ENCODE measurements at places on chromosomes 13 and 19. TPM values are rescaled to one million over a fixed set of nuclear protein-coding genes. Genes with fewer than 3 reads are reported as not detected.
A peak's percentile ranks its signal among the peaks of the same experiment; 100 is the strongest.

MUC16 gene
- total RNA-seq: not detected

DNA sequence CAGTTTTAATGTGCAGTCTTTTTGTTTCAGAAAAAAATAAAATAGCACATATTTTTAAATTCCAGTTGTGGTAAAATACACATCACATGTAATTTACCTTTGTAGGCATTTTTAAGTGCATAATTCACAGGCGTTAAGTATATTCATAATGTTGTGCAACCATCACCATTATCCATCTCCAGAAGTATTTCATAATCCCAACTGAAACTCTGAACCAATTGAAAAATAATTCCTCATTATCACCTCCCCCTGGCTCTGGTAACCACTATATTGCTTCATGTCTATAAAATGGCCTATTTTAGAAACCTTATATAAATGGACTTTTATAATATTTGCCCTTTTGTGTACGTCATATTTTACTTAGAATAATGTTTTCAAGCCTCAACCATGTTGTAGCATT is 756.5 kb upstream of the KLHL1 start:
- DNase-seq: no peak

DNA sequence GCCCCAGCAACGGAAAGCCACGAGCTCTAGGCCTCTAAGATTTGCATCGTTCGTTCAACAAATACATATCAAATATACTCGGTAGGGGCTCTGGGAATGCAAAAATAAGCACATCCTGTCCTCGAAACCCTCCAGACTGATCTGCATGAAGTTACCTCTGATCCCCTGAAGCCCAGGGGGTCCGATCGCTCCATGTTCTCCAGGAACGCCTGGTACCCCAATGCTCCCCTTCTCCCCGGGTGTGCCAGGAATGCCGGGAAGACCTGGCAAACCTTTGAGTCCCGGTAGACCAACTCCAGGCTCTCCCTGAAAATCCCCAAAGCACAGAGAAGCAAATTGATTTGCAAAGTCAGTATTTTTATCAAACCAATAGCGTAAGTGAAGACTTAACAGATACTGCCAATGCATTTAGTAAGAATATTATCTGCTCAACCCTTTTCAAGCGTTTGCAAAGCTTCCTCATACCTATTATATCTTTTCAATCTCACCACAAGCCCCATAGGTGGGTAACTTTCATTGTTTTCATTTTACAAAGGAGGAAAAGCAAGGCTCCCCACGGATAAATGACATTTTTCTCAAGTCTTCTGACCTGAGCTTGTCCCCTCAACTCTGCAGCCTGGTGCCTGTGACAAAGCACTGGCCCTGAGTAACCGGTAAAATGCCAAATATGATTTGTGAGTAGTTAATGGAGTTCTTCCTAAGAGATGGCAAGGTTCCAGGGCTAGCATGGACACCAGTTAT is 127.7 kb downstream of the COL4A1 start:
- DNase-seq: no peak

GRCh38 chr13:21069561-21070004 is 8.2 kb upstream of the LATS2 start:
- DNase-seq: no peak

KIR3DL2 gene
- total RNA-seq: not detected

DNA sequence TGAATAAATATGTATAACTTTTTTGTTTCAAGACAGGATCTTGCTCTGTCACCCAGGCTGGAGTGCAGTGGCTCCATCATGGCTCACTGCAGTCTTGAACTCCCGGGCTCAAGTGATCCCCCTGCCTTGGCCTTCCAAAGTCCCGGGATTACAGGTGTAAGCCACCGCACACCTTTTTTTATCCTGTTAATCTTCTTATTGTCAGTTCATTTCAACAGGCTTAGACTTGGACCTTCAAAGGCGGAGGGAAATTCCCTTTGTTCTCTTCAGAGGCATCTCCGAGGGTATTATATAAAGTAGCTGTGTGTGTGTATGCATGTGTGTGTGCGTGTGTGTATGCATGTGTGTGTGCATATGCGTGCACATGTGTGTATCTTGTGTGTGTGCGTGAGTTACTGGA is 35.0 kb downstream of the SUGP2 start:
- no peak for DNase-seq

GRCh38 chr19:29537181-29537580 is 11.4 kb downstream of the VSTM2B start:
- no peak for DNase-seq

GRCh38 chr13:40994581-40995230 is 24.4 kb downstream of the ELF1 start:
- DNase-seq: no peak

MAP4K1 gene
- total RNA-seq: not detected

RGS9BP gene
- 0.89 TPM for total RNA-seq

- DNase-seq: no peak
Measured at GRCh38 chr19:43738780-43739211, 16.0 kb downstream of the SMG9 start.

DNA sequence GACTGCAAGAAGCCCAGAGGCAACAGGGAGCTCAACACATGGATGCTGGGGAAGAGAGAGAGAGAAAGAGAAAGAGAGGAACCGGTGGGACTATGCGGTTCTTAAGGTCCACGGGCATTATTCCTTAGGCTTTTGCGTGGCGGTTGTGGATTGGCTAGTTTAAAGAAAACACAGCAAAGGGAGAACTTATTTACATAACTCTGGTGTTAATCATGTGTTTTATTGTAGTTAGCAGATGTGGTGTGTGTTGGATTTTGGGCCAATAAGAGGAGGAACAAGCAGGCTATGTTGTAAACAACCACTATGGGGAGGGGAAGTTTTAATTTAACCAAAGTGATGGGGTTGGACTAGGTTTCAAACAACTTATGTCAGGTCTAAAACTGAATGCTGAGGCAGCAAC is 275.3 kb upstream of the KLF12 start:
- no peak for DNase-seq

TMEM272 gene
- total RNA-seq: not detected

DNA sequence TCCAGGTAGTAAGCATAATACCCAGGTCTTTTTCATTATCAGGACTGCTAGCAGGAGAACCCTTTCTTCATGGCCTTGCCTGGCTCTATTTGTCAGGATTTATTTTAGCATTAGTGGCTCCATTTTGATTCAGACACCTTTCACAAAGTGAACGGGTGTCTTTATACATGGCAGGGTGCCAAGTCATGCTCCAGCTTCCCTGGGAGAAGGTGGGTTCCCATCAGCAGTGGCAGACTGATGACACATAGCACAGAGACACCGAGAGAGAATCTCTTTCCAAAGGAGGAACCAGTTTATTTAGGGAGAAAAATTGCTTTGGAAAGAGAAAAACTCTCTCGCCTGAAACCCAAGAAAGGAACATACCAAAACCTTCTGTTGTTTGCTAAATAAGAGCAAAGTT is 135.3 kb upstream of the TMTC4 start:
- no peak for DNase-seq

DNA sequence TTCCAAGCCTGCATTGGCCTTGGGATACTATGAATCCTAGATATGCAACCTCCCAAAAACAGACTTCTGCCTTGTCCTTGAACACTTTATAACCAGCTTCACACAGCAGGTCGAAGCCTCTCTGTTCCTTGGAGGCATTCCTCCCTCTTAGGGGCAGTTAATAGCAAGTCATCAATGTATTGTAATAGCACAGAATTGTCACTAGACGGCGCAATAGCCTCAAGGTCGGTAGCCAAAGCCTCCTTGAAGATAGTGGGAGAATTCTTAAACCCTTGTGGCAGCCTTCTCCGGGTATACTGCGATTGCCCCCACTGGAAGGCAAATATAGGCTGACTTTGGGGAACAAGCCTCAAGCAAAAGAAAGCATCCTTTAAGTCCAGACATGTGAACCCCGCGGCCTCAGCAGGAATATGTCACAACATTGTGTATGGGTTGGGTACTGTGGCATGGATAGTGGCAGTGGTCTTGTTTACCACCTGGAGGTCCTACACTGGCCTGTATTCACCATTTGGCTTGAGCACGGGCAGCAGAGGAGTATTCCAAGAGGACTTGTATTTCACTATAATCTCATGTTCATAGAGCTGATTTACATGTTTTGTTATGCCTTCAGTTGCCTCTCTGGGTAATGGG is 61.1 kb downstream of the ZNF431 start:
- DNase-seq: peak; percentile 4

DNA sequence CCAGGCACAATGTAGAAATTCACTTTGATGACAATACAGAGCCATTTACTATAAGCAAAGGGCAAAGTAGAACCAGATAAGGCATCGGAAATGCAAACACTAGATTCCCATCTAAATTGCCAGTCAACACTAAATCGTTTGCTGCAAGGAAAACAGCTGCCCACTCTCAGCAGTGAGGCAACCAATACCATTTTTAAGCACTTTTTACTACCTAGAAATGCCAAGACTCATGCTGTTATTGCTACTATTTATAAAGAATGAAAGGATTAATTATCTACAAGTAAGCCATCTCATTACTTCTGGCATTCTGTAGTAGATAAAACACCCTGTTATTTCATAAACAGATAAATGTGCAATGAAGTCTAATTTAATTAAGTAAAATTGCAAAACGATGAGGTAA is 422.0 kb downstream of the FGF14 start:
- no peak for DNase-seq

- peak; percentile 47 for DNase-seq
Measured at GRCh38 chr13:44934724-44935123, 54.5 kb downstream of the NUFIP1 start.

ATP4A gene
- not detected for total RNA-seq

DNA sequence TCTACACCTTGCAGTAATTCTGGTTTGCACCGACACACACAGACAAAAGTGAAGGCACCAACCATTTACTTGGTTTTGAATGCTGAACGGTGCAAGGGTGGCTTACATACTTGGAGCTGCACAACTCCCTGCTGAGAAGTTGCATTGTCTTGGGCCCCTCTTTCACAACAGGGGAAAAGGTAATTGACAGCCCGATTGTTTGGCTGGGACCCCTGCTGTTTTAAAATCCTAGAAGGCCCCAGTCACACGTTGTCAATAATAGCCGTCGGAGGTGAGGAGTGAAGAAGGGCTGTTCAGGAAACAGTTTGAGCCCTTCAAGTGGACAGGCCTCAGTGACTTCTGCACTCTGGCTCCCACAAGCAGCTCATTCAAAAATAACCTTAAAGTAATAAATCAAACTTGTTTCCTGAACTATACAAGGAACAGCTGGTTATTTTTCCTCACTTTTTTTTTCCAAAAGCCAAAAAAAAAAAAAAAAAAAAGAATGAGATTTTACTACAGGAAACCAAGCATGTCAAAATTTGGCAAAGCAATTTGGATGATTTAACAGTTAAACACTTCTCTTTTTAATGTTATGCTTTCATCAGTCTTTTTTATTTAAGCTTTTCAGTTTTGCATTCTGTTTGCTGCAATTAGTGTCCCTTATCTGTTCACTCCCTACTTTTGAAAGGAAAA is 19.0 kb upstream of the SPRY2 start:
- no peak for DNase-seq

DNA sequence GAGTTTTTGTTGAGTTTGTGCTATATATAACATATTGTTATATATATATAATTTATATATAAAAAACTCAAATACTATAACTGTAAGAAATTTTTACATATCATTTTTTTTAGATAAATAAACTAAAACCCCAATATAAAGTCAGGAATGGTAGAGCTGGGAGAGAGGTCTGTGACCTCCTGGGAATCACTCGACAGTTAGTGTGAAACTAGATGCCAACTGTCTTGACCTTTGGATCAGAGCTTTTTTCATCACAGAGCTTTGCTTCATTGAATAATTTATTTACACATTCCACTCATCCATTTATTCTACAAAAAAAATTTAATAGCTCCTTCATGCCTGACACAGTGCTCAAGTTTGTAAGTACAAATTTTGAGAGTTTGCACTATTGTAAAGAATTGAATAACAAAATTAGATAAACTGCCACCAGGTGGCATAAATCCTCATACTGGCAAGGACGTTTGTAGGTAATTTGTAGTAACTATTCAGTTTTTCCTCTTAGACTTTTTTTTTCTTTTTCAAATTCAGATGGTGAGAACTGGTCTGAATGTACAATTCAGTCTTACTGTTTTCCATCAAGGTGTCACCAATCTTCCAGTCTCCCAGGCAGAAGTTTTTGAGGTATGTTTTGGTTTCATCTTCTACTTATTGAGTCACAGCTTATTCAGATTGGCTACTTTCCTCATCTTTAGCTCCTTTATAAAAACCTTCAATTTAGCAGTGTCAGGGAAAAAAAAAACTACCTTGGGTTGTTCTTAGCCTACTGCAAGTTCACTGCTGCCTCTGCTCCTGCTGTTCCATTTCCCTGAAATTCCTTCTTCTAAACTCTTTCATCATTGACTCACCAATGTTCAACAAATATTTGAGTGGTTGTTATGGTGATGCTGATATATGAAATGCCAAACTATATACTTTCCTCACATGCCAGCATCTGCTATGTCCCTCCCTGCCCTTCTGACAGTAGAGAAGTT is 28.7 kb downstream of the LACC1 start:
- peak; percentile 61 for DNase-seq

SYT3 gene
- under 0.01 TPM for total RNA-seq

C19orf67 gene
- total RNA-seq: not detected

- no peak for DNase-seq
Measured at GRCh38 chr13:110592665-110593064, 22.7 kb upstream of the NAXD start.

GRCh38 chr13:98507282-98507797 is 69.6 kb downstream of the STK24 start:
- no peak for DNase-seq

HCN2 gene
- 0.76 TPM for total RNA-seq

GRCh38 chr13:99403458-99403971 is 96.3 kb upstream of the GPR183 start:
- DNase-seq: no peak

- DNase-seq: peak; percentile 90
Measured at GRCh38 chr19:43574424-43575155, 737 bp downstream of the XRCC1 start.

- no peak for DNase-seq
Measured at GRCh38 chr13:44971656-44972595, 17.3 kb downstream of the NUFIP1 start.

MCEMP1 gene
- total RNA-seq: not detected

- peak; percentile 39 for DNase-seq
Measured at GRCh38 chr19:12985049-12985776, 10.1 kb upstream of the NFIX start.

- DNase-seq: no peak
Measured at GRCh38 chr13:30103161-30103840, 204.1 kb downstream of the KATNAL1 start.
